ENCODE measurements at places on chromosomes 3 and 15.
A peak's percentile ranks its signal among the peaks of the same experiment; 100 is the strongest.

DNA sequence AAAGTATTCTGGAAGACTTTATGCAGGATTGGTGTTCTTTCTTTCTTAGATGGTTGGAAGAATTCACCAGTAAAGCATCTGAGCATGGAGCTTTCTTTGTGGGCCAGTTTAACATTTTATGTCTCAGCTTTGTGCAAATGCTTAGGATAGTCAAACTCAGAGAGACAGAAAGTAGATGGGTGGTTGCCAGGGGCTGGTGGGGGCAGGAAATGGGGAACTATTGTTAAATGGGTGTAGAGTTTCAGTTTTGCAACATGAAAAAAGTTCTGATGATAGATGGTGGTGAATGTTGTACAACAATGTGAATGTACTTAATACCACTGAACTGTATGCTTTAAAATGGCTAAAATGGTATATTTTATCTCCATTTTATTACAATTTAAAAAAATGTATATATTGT, 24.8 kb downstream of the SPCS1 start:
- DNase-seq: no peak

GRCh38 chr3:50347187-50347813, 1.8 kb upstream of the ZMYND10 start:
- DNase-seq: peak; percentile 66

DNA sequence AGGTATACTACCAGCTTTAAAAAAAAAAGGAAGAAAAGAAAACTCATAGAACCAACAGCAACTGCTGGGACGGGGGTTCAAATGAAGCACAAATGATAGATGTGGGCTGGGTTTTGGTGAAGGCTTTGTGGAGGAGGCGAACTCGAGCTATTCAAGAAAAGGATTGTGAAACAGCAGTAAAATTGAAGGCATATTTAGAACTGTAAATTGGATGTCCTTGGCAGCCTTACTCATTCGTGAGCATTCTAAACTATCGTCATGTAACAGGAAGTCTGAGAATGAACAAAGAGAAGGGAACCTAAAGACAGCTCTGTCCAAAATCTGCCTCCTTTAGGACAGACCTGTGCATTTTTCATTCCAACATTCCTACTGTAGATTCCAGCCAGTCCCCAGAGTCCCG, 97.8 kb downstream of the LARS2 start:
- no peak for DNase-seq

DNA sequence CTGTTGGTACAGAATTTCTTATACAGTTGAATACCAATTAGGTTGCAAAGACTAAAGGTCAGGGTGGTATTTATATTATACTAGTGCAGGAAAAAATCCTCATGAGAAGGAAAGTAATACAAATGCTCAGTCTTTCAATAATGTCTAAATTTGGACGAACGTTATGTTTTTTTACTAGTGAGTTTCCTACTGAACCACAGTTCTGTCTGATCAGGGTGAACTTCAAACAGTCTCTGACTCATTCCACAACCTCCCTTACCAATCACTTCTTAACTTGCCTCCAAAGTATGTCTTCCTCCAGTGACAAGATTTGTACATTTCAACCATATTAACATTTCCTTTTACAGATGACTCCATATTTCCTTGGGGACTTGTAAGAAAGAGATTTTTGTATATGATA, 3.4 kb downstream of the TMEM212 start:
- DNase-seq: no peak

- DNase-seq: no peak
Measured at GRCh38 chr15:33515121-33515520, 204.4 kb downstream of the RYR3 start.

DNA sequence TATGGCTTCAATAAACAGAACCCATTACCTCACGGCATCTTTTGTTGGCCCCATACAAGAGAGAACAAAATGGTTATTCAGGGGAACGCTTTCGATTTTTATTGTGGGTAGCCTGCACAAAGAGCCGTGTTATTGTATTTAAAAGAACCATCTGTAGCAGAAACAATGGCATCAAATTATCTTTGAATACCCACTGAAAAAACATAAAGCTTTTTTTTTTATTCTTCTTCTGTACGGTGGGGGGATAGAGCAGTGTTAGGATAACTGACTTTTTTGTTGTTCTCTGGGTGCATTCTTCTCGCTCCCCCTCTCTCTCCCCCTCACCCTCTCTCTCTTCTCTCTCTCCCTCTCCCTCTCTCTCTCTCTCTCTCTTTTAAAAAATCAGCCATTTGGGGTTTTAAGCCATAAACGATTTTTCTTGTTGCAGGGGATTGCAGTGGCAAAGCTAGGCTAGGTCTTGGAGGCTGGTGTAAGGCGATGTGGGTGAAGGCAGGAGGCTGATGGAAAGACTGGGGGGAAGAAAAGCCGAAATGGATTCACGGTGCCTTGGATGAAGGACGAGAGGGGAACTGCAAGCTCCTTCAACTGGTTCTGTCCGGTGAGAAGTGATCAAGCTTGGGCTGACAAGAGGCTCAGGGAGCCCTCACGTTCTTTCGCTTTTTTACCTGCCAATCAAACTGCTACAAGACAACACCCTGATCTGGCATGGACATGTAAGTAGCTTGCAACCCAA, 12.4 kb upstream of the SOX2 start:
- no peak for DNase-seq

DNA sequence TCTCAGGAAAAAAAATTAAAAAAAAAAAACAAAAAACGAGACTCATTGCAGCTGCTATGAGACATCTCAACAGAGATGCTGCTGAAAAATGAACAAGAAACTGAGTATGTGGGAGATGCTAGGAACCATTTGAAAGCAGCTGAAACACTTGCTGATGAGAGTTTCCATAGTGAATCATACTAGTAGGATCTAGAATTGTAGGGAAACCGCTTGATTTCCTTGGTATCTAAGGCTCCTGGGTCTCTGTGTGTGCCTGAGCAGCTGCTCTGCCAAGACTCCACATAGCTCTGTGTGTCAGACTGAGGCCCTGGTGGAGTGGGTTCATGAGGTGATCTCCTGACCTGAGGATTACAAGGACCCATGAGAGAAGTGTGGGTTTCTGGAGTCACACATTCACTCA, 313.4 kb upstream of the NECTIN3 start:
- DNase-seq: no peak

DNA sequence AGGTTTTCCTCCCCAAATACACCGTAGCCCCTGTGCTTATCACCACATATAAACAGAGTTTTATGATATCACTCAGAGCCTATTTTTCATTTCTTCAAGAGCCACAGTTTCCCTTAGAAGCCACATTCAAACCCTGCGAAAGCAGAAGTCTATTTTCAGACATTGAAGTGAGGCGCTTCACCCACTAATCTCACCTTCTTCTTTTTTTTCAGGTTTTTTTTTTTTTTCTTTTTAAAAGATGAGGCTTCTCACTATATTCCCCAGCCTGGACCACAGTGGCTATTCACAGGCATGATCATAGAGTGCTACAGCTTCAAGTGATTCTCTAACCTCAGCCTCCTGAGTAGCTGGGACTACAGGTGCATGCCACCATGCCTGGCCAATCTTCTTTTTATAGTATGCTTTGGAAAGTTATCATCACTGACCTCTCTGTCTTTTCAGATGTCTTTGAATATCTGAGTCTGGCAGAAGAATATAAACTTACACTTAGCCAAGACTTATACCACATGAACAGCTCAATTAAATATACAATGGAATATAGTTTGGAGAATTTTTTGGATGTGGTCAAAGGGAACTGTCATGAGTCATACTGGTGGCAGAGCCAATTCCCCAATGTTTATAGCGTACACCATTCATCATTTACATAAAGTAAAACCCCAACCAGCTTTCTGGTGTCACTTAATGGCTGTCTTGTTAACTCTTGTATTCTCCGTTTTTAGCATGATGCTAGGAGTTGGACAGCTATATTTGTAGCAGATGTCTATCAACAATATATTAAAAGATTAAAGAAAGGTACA, 59.7 kb upstream of the CCDC50 start:
- no peak for DNase-seq

GRCh38 chr3:168121184-168122017, 25.7 kb upstream of the GOLIM4 start:
- no peak for DNase-seq

- no peak for DNase-seq
Measured at GRCh38 chr3:60610441-60611112, 640.7 kb downstream of the FHIT start.

DNA sequence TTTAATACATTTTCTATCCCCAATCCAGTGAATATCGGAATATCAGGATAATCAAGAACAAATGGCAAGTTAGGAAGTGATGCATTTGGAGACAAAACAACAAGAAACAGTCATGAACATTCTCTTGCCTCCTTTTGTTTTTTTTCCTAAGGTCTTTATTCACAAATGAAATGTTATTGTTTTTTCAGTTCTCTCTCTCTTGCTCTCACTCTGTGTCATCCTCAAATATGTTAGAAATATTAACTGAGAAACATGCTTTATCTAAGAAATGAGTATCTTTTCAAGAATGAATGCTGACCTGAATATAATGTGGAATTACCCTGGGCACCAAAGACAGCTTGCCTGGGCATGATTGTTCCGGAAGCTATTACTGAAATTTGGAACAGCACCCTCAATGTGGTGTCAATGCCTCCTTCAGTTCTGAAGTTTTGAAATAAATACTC, 51.3 kb downstream of the RBMS3 start:
- DNase-seq: no peak

DNA sequence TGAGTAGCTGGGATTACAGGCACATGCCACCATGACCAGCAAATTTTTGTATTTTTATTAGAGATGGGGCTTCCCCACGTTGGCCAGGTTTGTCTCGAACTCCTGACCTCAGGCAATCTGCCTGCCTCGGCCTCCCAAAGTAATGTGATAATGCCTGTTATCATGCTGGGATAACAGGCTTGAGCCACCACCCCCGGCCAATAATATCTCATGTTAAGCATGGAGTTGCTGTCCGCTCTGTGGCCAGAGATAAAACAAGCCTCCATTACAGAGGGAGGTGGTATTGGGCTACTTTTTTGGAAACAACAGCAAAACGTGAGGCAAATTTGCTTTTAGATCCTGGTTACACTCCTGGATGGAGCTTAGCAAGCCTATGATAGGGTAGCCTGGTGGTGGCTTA, 32.9 kb upstream of the ALG1L2 start:
- no peak for DNase-seq

GRCh38 chr3:5013021-5013906, 34.0 kb downstream of the BHLHE40 start:
- no peak for DNase-seq

DNA sequence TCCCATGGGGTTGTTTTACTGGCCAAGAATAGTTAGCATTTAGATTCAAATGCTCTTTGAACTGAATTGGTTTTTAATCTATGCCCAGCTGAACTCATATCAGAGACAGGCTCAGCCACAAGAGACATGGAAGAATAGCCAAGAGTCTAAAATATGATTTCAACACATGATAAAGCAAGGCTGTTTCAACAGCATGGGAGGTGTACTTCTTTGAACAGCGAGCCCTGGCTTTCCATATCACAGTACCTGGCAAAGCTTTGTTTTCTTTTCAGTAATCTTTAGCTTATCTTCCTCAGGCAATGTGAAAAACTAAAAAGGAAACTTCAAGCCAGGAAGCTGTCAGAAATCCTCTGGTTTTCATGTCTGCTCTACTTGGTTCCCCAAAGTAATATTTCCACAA, 413.6 kb upstream of the ADAMTS9 start:
- DNase-seq: no peak

GRCh38 chr3:170321321-170322034, 36.0 kb upstream of the SKIL start:
- no peak for DNase-seq

DNA sequence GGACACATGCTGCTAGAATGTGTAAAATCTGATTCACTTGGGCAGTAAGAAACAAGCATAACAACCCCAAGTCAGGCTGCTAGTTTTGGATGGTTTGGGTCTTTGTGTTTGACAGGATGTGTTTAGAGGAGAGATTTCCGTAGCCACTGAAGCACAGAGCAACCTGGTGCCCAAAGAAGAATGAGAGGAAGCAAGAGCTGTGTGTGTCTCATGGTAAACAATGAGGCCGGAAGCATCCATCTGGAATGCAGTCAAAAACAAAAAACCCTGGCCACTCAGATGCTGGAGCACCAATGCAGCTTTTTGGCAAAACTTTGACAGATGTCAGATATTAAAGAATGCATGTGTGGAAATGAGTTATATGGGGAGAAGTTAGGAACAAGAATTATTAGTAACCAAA, 39.4 kb upstream of the SNRK start:
- no peak for DNase-seq

- no peak for DNase-seq
Measured at GRCh38 chr3:133531981-133532380, 41.5 kb upstream of the CDV3 start.

GRCh38 chr3:27311400-27311799, 57.8 kb downstream of the NEK10 start:
- no peak for DNase-seq

DNA sequence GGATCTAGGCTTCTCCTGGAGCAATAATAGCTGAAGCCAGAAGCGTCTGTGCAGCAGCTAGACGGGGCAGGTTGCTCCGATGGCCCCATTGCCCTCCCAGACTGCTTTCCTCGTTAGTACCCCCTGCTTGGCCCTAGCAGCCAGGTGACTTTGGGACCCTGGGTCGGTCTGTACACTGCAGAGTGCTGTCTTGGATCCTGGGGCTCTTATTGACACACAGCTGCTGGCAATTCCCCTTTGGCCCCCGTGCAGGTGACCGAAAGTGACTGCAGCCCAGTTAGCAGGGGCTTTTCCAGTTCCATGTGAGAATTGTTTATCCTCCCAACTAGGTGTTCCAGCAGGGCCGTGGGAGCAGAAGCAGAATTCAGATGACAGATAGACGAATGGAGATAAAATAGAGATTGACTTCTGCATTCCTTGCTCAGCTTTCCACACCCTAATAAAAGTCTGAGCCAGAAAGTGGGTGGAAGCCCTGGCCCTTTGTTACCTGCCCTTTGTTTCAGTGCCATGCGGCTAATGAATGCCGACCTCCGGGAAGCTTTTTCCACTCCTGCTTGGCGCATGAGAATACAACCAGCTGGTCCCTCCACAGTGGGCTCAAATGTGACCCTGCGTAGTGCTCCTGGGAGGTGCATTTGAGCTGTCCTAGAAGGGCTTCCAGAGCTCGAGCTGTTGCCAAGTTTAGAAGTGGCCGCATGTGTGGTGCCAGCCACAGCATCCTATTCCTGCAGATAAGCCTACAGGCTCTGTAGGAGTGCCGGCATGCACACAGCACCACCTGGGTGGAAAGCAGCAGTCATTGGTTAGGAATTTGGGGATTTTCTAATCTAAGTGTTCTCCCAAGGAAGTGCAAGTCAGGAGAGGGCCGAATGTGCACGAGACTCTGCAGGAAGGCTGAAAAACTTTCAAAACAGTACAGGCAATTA, 94.4 kb downstream of the SLCO3A1 start:
- DNase-seq: no peak

GRCh38 chr3:31919528-31919927, 61.5 kb downstream of the OSBPL10 start:
- DNase-seq: no peak

DNA sequence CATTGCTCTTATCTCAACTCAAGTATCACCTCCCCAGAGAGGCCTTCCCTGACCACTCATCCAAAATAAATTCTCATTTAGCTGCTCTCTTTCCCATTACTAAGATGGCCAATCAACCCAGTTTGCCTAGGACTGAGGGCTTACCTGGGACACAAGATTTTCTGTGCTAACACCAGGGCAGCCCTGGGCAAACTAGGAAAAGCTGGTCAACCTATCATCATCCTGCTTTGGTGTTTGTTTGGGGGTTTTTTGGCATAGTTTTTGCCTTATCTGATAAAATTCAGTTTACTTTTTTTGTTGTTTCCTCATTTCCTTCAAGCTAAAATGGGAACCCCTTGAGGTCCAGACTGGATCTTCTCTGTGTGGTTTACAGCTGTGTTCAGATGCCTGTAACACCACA, 131.4 kb upstream of the NR2F2 start:
- no peak for DNase-seq
